ENCODE measurements at places on chromosomes 13 and 19.

- peak; percentile 4 for DNase-seq
These were observed 6.2 kb upstream of the CEACAM5 start for GRCh38 chr19:41702171-41702651.

DNA sequence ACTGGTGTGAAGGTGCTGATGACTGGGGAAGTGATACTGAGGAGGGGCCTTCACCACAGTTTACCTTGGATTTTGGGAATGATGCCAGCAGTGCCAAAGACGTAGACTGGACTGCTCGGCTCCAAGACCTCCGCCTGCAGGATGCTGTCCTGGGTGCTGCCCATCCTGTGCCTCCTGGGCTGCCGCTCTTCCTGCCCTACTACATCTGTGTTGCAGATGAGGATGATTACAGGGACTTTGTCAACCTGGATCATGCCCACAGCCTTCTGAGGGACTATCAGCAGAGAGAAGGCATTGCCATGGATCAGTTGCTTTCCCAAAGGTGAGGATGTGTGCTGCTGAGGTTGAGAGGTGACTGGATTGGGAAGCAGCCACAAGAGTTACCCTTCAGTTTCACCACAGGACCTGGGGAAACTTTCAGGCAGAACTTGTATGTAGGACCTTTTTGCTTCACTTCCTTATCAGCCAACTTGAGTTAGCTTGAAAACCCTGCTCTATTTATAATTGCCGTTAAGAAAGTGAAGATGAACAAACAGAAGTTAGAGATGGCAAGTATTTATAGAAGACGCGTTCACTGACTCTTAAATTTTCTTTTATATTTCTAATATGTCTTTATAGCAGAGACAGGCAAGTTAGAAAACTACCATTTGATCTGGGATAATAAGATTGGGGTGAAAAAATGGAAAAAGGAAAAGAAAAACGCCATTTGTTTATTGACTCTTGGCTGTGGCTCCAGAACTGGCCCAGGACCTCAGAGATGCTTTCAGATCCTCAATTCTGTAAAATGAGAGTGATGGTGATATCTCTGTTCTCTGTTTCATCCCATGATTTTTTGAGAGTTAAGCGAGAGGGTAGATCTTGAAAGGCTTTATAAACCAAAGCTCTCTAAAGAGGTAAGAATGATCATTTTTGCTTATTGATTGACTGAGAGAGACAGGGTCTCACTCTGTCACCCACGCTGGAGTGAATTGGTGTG is 5.3 kb downstream of the PDCD2L start:
- DNase-seq = no peak

- peak; percentile 45 for DNase-seq
These were observed 56.8 kb upstream of the KATNAL1 start for GRCh38 chr13:30364133-30364532.

- DNase-seq = peak; percentile 52
These were observed 26.4 kb upstream of the TPTE2 start for GRCh38 chr13:19587635-19588300.

DNA sequence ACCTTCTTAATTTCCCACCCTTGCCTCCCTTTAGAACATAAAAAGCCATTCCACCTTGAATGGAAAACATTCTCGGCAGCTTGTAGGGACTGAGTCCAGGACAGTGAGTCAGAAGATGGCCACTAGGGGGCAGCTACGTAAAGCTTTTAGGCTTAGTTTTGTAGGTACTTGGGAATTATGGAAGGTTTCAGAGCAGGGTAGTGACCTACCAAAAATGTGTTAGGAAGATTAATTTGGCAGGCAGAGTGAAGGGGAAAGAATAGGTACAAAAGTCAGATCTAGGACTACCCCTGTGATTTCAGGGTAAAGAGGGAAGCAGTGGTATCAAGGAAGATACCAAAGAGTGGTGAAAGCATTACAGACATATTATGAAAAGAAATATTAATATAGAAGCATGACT is 198.4 kb downstream of the NDFIP2 start:
- DNase-seq = peak; percentile 85

DNA sequence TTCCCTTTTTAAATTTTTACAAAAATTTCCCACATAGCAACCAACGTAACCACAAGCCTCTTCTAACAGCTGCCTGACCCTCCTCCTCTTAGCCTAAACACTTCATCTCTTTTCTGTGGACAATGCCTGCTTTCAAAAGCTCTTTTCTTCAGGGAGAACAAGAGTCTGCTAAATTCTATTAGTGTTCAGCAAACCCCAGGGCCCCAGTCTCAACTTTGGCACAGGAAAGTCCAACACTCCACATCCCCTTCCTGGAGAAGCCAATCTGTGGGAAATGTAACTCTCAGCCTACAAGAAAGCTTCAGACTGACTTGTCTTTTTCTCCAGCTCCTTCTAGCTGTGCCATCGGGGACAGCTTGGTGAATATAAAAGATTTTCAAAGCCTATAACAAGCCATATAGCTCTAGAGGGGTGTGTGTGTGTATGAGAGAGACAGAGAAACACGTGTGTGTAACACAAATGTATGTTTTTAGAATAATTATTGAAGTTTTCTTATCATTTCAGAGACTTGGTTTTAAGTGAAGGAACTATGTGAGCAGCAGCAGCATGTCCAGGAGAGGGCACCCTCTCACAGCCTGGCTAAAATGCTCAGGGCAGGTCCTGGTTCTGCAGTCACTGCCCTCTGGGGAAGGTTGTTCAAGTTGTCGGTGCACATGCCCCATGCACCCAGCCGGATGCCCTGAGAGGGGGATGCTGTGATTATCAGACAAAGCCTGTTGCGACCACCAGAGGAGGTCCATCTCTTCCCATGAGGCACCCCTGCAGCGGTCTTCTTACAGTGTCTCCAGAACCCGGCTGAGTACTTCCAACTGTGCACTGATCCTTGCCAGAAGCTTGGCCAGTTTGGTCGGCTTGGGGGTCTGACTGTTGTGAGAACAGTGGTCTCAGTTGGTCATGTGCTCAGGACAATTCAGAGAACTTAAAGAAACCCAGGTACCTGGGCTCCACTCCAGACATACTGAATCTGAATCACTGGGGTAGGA is 34.4 kb downstream of the CCDC70 start:
- peak; percentile 66 for DNase-seq

All from fibroblast of the aortic adventitia (primary cell).